Effector memory CD8-positive, alpha-beta T cell (primary cell): ENCODE measurements at places on chromosomes 16 and 17.

GRCh38 chr16:56370875-56371659 is 54.3 kb downstream of the AMFR start:
- no peak overlapping the region for H3K4me3 ChIP-seq
- peak overlapping the region; percentile 8 for H3K27ac ChIP-seq
- DNase-seq = no peak
- no peaks in the 10 kb centered on the region for H3K27me3 ChIP-seq

- no peak overlapping the region for H3K27ac ChIP-seq
- peak overlapping the region; percentile 81 for H3K4me3 ChIP-seq
- DNase-seq = peak; percentile 93
- H3K4me1 ChIP-seq = peaks cover 29% of the 10 kb centered on the region
- no peaks in the 10 kb centered on the region for H3K27me3 ChIP-seq
These were observed 721 bp upstream of the SOCS3 start for GRCh38 chr17:78360371-78361224.

DNA sequence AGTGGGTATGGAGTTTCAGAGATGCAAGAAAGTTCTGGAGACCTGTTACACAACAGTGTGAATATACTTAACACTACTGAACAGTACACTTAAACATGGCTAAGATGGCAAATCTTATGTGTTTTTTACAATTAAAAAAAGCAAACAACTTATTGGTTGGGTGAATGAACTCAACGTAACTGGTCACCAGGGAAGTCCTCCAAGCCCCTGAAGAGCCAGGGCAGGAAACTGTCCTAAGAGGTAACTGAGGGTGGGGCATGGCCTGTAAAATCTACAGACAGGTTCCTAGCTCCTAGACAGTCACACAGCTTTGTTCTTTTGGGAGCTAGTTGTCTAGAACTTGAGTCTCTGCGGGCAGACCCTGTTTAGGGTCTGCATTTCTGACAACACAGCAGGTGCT is 10.3 kb downstream of the CSF3 start:
- no peak for DNase-seq
- H3K27me3 ChIP-seq = no peaks in the 10 kb centered on the region
- peaks cover 42% of the 10 kb centered on the region for H3K36me3 ChIP-seq
- H3K27ac ChIP-seq = no peak overlapping the region

- H3K4me1 ChIP-seq = no peaks in the 10 kb centered on the region
- no peaks in the 10 kb centered on the region for H3K36me3 ChIP-seq
- no peak for DNase-seq
- H3K4me3 ChIP-seq = no peak overlapping the region
- H3K27me3 ChIP-seq = no peaks in the 10 kb centered on the region
- H3K27ac ChIP-seq = no peak overlapping the region
These were observed 7.7 kb downstream of the GINS3 start for GRCh38 chr16:58399718-58400633.

DNA sequence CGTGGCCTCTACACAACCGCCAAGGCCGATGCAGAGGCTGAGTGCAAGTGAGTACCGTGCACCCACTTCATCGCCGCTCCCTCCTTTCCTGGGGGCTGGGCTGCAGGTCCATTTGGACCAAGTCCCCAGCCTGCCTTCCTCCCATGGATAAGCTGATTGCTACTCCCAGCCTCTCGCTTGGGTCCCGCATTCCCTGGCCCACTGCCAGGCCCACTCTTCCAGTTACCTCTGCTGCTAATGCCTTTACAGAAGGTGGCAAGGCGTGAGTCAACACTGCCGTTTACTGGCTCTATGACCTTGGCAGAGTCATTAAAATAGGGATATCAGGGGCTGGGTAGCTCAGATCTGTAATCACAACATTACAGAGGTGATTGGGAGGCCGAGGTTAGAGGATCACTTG is 11.2 kb downstream of the SULT1A2 start:
- H3K27ac ChIP-seq = no peak overlapping the region
- H3K36me3 ChIP-seq = peaks cover 69% of the 10 kb centered on the region
- no peak for DNase-seq
- no peak overlapping the region for H3K4me3 ChIP-seq

GRCh38 chr16:74252329-74252728 is 44.3 kb upstream of the PSMD7 start:
- H3K4me1 ChIP-seq = no peaks in the 10 kb centered on the region
- no peak for DNase-seq
- peaks cover 53% of the 10 kb centered on the region for H3K27me3 ChIP-seq
- no peaks in the 10 kb centered on the region for H3K36me3 ChIP-seq

DNA sequence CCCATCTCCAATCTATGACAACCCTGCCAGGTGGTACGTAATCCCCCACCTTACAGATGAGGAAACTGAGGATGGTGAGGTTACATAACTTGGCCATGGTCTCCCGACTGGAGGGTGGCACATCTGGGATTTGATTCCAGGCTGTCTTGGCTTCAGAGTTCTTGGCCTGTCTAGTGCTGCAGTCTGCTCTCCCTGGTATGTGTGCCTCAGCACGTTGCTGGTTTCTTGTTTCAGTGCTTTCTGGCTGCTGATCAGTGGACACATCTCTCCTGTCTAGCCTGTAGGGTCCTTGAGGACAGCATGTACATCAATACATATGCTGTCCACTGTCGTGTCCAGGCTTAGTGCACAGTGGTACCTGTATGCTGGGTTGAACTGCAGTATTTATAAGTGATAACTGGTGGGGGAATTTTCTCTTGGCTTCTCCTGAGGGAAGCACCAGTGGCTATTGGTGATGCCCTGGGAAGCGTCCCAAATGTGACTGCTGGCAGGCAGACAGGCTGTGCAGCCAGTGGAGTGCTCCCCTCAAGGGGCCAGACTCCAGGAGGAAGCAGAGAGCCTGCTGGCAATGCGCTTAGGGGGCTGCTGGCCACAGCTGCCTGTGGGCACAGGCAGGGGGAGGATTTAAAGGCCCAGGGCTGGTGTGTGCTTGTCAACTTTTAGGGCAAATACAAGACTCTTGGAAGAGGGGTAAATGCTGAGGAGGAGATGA is 14.4 kb downstream of the CTRL start:
- peak overlapping the region; percentile 88 for H3K27ac ChIP-seq
- H3K27me3 ChIP-seq = no peaks in the 10 kb centered on the region
- H3K4me1 ChIP-seq = peaks cover 27% of the 10 kb centered on the region
- H3K4me3 ChIP-seq = no peak overlapping the region

- H3K27me3 ChIP-seq = no peaks in the 10 kb centered on the region
- H3K4me1 ChIP-seq = peaks cover 5% of the 10 kb centered on the region
- H3K4me3 ChIP-seq = no peak overlapping the region
- H3K27ac ChIP-seq = no peak overlapping the region
- H3K36me3 ChIP-seq = peaks cover 3% of the 10 kb centered on the region
- no peak for DNase-seq
These were observed 23.7 kb upstream of the RCVRN start for GRCh38 chr17:9928601-9929333.

GRCh38 chr17:81958633-81959342 is 2.2 kb downstream of the NOTUM start:
- H3K27me3 ChIP-seq = peaks cover 19% of the 10 kb centered on the region
- DNase-seq = no peak
- no peaks in the 10 kb centered on the region for H3K36me3 ChIP-seq
- no peak overlapping the region for H3K27ac ChIP-seq

DNA sequence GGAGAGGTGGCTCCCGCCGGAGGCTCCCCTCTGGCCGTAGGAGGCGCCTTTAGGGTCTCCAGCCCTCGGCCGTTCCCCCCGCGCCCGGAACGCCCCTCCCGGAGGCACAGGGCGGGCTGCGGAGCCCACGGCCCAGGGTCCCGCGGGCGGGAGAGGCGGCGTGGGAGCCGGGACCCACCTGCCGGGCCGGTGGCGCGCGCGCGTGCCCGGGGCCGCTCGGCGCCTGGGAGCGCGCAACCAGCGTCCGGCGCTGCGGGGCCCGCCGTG is at the start of gene MIF4GD:
Gene MIF4GD (minus strand): TSS at position 266 of the 267 bp plus-strand sequence. CDS start 1,036 bp downstream, outside the sequence.
- H3K4me1 ChIP-seq = peaks cover 20% of the 10 kb centered on the region
- H3K27ac ChIP-seq = peak within 1 kb of the TSS; percentile 87
- H3K36me3 ChIP-seq = peaks cover 15% of the 10 kb centered on the region
- no peak for DNase-seq
- H3K27me3 ChIP-seq = no peaks in the 10 kb centered on the region

DNA sequence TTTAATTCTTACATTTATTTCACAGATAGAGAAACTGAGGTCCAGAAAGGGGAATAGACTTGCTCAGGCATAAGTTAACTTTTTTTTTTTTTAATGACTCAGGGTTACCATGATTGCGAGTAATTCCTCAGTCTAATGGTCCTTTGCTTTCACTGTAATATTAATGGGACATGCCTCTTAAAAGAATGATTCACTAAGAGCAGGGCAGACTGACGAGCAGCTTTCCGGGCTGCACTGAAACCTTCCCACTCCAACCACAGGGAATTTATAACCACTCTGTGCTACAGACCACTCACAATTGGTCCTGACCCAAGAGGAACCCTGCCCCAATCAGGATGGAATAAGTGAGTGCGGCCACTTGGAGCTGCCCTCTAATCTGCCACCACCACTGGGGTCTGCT is 5.7 kb downstream of the HOXB2 start:
- DNase-seq = no peak
- peaks cover 6% of the 10 kb centered on the region for H3K36me3 ChIP-seq
- no peak overlapping the region for H3K4me3 ChIP-seq
- H3K27ac ChIP-seq = no peak overlapping the region

- DNase-seq = no peak
- H3K27ac ChIP-seq = no peak overlapping the region
- peaks cover 97% of the 10 kb centered on the region for H3K27me3 ChIP-seq
These were observed 13.3 kb upstream of the FZD2 start for GRCh38 chr17:44543905-44544523.

DNA sequence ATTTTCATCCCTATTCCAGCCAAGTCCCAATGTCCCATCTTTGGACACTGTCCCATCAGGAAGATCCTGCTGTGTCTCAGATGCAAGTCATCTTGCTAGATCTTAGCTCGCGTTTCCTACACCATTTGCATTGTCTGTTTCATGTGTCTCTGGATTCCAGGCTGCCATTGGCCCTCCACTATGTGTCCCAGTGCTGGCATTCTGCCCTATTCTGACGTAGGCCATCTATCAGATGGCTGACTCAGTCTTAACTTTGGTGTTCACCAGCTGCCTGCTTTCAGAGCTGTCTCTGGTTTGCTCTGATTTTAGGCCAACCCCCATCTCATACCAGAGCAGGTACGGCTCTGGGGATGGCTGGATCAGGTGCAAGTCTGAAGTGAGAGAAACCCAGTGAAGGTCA is 300.9 kb upstream of the ASIC2 start:
- no peak for DNase-seq
- H3K27ac ChIP-seq = no peak overlapping the region
- H3K36me3 ChIP-seq = no peaks in the 10 kb centered on the region
- no peak overlapping the region for H3K4me3 ChIP-seq
- no peaks in the 10 kb centered on the region for H3K4me1 ChIP-seq
- H3K27me3 ChIP-seq = peaks cover 27% of the 10 kb centered on the region

- H3K4me1 ChIP-seq = peaks cover 8% of the 10 kb centered on the region
- H3K4me3 ChIP-seq = no peak overlapping the region
- H3K27me3 ChIP-seq = no peaks in the 10 kb centered on the region
- DNase-seq = no peak
These were observed 59.5 kb upstream of the RBL2 start for GRCh38 chr16:53374800-53375199.

- no peaks in the 10 kb centered on the region for H3K36me3 ChIP-seq
- peaks cover 13% of the 10 kb centered on the region for H3K27me3 ChIP-seq
- H3K4me1 ChIP-seq = peaks cover 18% of the 10 kb centered on the region
- DNase-seq = no peak
- H3K4me3 ChIP-seq = peak overlapping the region; percentile 66
- H3K27ac ChIP-seq = no peak overlapping the region
These were observed 10.3 kb upstream of the ITGAX start for GRCh38 chr16:31344712-31345111.

GRCh38 chr17:77214743-77215142 is 74.0 kb downstream of the SEC14L1 start:
- no peak overlapping the region for H3K27ac ChIP-seq
- no peaks in the 10 kb centered on the region for H3K4me1 ChIP-seq
- no peak for DNase-seq
- H3K27me3 ChIP-seq = no peaks in the 10 kb centered on the region
- peaks cover 60% of the 10 kb centered on the region for H3K36me3 ChIP-seq

GRCh38 chr17:60729854-60730253 is 52.2 kb downstream of the BCAS3 start:
- peaks cover 4% of the 10 kb centered on the region for H3K36me3 ChIP-seq
- H3K27me3 ChIP-seq = no peaks in the 10 kb centered on the region
- no peak overlapping the region for H3K4me3 ChIP-seq

- DNase-seq = no peak
- peaks cover 7% of the 10 kb centered on the region for H3K36me3 ChIP-seq
- no peak overlapping the region for H3K4me3 ChIP-seq
- peaks cover 44% of the 10 kb centered on the region for H3K4me1 ChIP-seq
These were observed 17.0 kb downstream of the CHD9 start for GRCh38 chr16:53071748-53072301.

DNA sequence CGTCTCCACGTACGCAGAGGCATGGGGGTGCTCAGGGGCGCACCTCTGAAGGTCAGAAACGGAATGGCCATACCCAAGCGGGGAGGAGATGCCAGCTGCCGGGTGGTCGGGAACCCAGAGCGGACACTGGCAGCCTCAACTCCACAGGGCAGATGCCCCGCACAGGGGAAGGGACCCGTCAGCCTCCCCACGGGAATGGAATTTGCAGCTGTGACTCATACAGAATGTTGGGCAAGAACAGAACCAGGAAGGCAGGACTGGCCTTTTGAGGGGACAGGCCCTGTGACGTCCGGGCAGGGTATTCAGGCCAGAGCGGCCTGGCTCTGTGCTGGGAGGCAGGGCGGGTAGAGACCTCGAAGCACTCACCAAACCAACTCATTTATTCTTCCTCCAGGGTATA is 7.5 kb downstream of the TK1 start:
- H3K27ac ChIP-seq = no peak overlapping the region
- peak overlapping the region; percentile 13 for H3K4me3 ChIP-seq
- no peaks in the 10 kb centered on the region for H3K27me3 ChIP-seq
- H3K4me1 ChIP-seq = peaks cover 12% of the 10 kb centered on the region
- H3K36me3 ChIP-seq = peaks cover 13% of the 10 kb centered on the region

DNA sequence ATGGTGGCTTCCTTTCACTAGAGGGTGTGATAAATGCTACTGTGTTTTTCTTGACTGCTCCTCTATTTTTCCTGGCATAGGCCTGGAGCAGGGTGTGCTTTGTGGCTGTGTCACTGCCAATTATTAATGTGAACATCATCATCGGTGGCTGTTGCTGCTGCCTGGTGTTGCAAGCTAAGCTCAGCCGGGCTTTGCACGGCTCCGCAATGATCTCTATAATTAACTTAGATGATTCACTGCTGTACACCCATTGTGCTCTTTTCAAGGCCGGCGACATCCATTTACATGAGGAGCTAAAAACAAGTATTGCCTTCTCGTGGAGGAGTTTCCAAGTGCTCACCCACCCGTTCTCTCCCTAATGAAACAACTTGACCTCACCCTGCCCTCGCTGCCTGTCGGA is 160.1 kb upstream of the IRX3 start:
- DNase-seq = no peak
- H3K36me3 ChIP-seq = no peaks in the 10 kb centered on the region
- no peak overlapping the region for H3K27ac ChIP-seq

- H3K4me1 ChIP-seq = no peaks in the 10 kb centered on the region
- H3K27ac ChIP-seq = no peak overlapping the region
- H3K36me3 ChIP-seq = no peaks in the 10 kb centered on the region
- no peak overlapping the region for H3K4me3 ChIP-seq
These were observed 20.0 kb downstream of the ST6GALNAC1 start for GRCh38 chr17:76623271-76624146.

GRCh38 chr16:19589771-19590302 is 34.3 kb downstream of the VPS35L start:
- peaks cover 57% of the 10 kb centered on the region for H3K36me3 ChIP-seq
- H3K27me3 ChIP-seq = no peaks in the 10 kb centered on the region
- H3K4me3 ChIP-seq = no peak overlapping the region
- H3K27ac ChIP-seq = no peak overlapping the region
- H3K4me1 ChIP-seq = no peaks in the 10 kb centered on the region
- no peak for DNase-seq
